ENCODE measurements at places on chromosomes 5 and 9.

- no peak overlapping the region for H3K27ac ChIP-seq
- H3K4me3 ChIP-seq, result no peak overlapping the region
- H3K36me3 ChIP-seq, result no peaks in the 10 kb centered on the region
- H3K4me1 ChIP-seq, result peaks cover 1% of the 10 kb centered on the region
- H3K27me3 ChIP-seq, result no peaks in the 10 kb centered on the region
Measured at GRCh38 chr5:168307925-168308584, 16.6 kb downstream of the WWC1 start.

DNA sequence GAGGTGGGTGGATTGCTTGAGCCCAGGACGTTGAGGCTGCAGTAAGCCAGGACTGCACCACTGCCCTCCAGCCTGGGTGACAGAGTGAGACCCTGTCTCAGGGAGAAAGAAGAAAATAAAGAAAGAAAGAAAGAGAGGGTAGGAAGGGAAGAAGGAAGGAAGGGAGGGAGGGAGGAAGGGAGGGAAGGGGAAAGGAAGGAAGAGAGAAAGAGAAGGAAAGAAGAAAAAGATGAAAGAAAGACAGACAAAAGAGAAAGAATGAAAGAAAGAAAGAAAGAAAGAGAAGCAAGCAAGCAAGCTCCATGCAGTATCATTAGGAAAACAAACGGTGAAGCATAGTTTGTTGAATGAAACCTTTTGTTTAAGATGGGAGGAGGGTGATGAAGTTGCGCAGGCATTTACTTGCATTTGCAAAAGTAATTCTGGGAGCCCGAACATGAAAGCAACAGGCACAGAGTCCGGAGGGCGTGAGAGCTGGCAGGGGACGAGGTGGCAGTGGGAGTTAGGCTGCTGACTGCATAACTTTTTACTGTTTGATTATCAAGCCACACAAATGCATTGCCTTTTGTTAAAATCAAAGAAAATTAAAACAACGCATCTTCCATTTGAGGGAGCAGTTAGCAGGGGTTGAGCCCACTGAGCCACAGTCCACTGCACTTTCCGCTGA, 26.0 kb upstream of the CEP72 start:
- no peak for DNase-seq
- H3K36me3 ChIP-seq, result no peaks in the 10 kb centered on the region
- no peak overlapping the region for H3K27ac ChIP-seq
- no peaks in the 10 kb centered on the region for H3K27me3 ChIP-seq
- no peaks in the 10 kb centered on the region for H3K4me1 ChIP-seq

DNA sequence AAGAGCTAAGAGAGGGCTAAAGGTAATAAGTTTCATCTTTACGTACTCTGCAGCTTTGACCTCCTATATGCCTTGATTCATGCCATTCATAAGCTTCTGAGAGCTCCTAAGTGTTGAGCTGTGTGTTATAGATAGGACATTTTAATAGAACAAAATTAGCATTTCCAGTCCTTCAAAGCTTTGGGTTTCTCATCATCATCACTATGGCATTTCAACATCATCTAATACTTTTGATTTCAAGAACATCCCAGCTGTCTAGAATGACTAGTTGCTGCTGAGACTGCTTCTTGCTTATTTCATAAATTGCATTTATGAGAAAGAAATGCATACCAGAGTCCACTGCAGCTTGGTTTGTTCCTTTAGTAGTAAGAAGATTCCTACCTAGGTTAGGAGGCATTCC, 201.7 kb downstream of the SGCD start:
- H3K27me3 ChIP-seq, result no peaks in the 10 kb centered on the region
- no peaks in the 10 kb centered on the region for H3K36me3 ChIP-seq
- no peak overlapping the region for H3K4me3 ChIP-seq
- H3K27ac ChIP-seq, result no peak overlapping the region

- H3K27me3 ChIP-seq, result no peaks in the 10 kb centered on the region
- H3K36me3 ChIP-seq, result no peaks in the 10 kb centered on the region
- H3K4me3 ChIP-seq, result no peak overlapping the region
- peaks cover 5% of the 10 kb centered on the region for H3K4me1 ChIP-seq
Measured at GRCh38 chr9:13787234-13787833, 507.8 kb upstream of the MPDZ start.

GRCh38 chr9:110546411-110546871, 33.1 kb downstream of the SVEP1 start:
- H3K27me3 ChIP-seq, result no peaks in the 10 kb centered on the region
- H3K4me3 ChIP-seq, result no peak overlapping the region
- H3K4me1 ChIP-seq, result peaks cover 12% of the 10 kb centered on the region
- H3K36me3 ChIP-seq, result no peaks in the 10 kb centered on the region

DNA sequence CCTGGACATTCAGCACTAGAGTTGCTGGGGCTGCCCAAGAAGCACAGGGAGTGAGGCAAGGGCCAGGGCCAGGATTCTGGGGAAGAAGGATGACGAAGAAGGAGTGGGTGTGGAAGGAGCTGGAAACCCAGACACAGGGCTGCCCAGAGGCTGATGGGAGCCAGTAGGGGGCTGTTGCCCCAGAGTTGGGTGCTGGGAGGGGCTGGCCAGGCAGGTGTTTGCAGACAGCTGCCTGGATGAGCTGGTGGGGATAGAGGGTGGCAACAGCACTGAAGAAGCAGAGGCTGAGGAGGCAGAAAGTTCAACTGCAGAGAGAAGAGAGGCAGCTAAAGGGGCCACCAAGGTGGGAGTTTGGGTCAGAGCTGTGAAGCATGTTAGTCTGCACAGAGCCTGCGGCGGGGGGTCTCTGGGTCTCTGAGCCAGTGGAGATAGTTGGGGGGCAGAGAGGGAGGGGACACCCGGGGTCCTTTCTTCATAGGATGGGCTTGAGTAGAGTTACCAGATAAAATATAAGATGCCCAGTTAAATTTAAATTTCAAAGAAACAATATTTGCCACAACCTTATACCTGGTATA, 2.5 kb upstream of the AQP7 start:
- no peaks in the 10 kb centered on the region for H3K36me3 ChIP-seq
- DNase-seq, result no peak
- no peak overlapping the region for H3K4me3 ChIP-seq

DNA sequence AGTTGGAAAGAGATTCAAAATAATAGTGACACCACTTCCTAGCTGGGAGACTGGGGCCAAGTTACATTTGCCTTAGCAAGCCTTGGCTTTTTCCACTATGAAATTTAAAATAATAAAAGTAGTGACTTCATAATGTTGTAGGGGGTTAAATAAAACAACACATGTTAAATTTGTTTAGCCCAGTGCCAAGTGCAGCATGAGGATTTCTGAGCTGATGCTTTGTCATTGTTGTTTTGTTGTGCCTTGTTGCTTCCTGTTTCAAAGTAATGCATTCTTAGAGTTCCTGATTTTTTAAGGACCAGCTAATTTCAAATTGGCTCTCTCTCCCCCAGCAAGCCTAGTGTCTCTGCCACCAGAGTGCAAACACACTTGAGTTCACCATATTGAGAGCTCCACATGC, 270.7 kb upstream of the PAPPA start:
- no peak for DNase-seq
- no peaks in the 10 kb centered on the region for H3K27me3 ChIP-seq
- H3K27ac ChIP-seq, result no peak overlapping the region
- H3K36me3 ChIP-seq, result no peaks in the 10 kb centered on the region
- peaks cover 3% of the 10 kb centered on the region for H3K4me1 ChIP-seq

DNA sequence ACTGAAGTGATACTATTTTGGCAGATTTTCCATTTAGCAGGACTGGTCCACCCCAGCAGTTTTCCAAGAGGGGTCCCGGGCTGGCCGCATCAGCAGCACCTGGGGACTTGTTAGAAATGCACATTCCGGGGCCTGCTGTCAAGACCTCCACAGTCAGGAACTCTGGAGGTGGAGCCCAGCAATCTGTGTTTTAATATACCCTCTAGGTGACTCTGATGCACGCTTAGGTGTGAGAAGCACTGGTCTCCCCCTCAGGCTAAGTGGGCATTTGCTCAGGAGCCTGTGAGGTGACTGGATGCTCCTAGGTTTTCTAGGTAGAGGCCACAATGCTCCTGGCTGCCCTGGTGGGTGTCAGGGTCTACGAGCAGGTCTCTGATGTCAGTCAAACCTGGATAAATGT, 81.7 kb downstream of the DCP2 start:
- H3K36me3 ChIP-seq, result peaks cover 13% of the 10 kb centered on the region
- no peaks in the 10 kb centered on the region for H3K27me3 ChIP-seq
- H3K4me3 ChIP-seq, result no peak overlapping the region
- H3K27ac ChIP-seq, result no peak overlapping the region
- peaks cover 22% of the 10 kb centered on the region for H3K4me1 ChIP-seq
- no peak for DNase-seq

DNA sequence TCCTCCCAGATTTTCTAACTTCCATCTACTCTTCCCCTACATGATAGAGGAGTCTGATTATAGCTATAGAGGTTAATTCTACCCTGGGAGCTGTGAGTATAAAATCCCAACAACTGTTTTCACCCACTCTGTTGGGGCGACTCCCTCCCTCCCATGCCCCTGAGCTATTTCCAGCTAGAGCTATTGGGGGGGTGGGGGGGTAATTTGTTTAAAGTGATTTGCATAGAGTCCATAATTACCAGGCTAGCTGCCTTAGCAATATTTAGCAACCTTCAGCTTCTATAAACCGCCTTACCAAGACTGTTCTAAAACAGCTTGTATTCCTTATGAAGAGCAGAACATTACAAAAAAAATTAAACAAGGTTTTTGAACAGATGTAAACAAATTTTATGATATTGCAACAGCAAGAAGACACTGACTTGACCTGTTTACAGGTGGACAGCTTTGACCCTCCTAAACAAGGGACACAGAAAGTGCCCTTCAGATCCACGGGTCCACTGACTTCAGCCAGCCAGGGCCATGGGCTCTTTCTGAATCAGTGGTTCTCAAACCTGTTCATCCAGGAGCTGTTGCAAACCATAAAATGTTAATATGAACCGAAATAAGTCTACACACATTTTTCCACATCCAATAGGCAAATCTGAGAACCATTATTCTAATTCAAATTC, 98.2 kb downstream of the OTULIN start:
- no peaks in the 10 kb centered on the region for H3K27me3 ChIP-seq
- no peak overlapping the region for H3K4me3 ChIP-seq
- DNase-seq, result no peak
- H3K27ac ChIP-seq, result no peak overlapping the region

- H3K27ac ChIP-seq, result no peak overlapping the region
- no peaks in the 10 kb centered on the region for H3K36me3 ChIP-seq
- peaks cover 6% of the 10 kb centered on the region for H3K4me1 ChIP-seq
- H3K27me3 ChIP-seq, result no peaks in the 10 kb centered on the region
- DNase-seq, result no peak
Measured at GRCh38 chr5:67281874-67282273, 85.3 kb upstream of the CD180 start.

DNA sequence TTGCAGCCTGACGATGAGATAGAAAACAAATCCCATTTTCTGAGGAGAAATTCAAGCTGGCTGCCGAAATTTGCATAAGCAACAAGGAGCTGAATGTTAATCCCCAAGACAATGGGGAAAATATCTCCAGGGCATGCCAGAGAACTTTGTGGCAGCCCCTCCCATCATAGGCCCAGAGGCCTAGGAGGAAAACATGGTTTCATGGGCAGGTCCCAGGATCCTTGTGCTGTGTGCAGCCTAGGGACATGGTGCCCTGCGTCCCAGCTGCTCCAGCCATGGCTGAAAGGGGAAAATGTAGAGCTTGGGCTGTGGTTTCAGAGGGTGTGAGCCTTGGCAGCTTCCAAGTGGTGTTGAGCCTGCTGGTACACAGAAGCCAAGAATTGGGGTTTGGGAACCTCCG, 48.8 kb upstream of the MAN2A1 start:
- H3K36me3 ChIP-seq, result no peaks in the 10 kb centered on the region
- DNase-seq, result no peak
- H3K27me3 ChIP-seq, result no peaks in the 10 kb centered on the region
- H3K4me3 ChIP-seq, result no peak overlapping the region
- no peaks in the 10 kb centered on the region for H3K4me1 ChIP-seq
- no peak overlapping the region for H3K27ac ChIP-seq

DNA sequence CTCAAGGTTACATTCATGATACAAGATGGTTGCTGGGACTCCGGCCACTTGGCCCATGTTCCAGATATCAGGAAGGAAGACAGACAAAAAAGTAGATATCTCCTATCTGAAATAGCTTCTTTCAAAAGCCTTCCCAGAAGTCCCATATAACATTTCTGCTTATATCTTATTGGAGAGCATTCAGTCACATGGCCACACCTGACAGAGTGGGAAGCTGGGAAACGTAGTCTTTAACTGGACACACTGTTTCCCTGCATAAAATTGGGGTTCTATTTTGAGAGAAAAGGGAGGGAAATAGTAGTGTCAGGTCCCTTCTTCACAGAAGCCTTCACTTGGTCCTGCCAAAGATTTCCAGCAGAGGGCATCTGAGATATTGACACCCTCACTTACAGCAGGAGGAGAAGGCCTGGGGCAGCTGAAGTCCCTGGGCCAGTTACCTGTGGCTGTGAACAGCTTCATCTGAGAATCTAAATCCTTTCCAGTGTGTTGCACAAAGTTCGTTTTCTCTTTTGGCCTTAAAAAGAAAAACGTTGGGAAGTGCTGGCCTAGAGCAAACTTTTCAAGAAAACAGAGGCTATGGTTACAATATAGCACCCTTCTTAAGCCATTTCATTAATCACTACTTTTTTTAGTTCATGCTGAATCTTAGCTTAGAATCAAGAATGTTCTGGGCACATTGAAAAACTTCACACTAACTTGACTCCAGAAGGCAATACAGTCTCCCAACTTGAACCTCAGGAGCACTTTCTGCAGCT, 33.5 kb downstream of the SPEF2 start:
- no peaks in the 10 kb centered on the region for H3K4me1 ChIP-seq
- H3K27ac ChIP-seq, result no peak overlapping the region
- H3K4me3 ChIP-seq, result no peak overlapping the region
- no peaks in the 10 kb centered on the region for H3K36me3 ChIP-seq
- no peaks in the 10 kb centered on the region for H3K27me3 ChIP-seq

DNA sequence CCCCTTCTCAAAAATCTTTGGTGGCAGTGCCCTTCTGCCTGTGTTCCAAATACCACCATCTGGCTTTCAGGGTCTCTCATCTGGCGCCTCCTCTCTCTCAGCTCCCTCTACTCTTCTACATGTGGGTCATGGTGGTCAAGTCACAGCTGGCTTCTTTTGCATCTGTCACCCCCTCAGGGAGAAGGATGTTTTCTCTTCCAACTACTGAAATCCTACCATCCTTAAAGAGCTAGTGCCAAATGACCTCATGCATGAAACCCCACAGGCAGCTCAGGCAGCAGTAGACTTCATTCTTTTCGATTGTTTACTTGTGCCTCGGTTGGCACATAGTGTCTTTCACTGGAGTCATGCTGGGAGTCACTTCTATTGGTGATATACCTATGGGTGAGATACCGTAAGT, 219.2 kb downstream of the DCP2 start:
- DNase-seq, result no peak
- no peaks in the 10 kb centered on the region for H3K27me3 ChIP-seq
- no peaks in the 10 kb centered on the region for H3K36me3 ChIP-seq

- H3K27me3 ChIP-seq, result no peaks in the 10 kb centered on the region
- DNase-seq, result no peak
- H3K4me1 ChIP-seq, result peaks cover 4% of the 10 kb centered on the region
- no peaks in the 10 kb centered on the region for H3K36me3 ChIP-seq
Measured at GRCh38 chr5:72600391-72600981, 93.3 kb upstream of the ZNF366 start.

Data from neuronal stem cell (in vitro differentiated cells).